Transverse colon (tissue), 4 donors: ENCODE measurements at places on chromosomes 5 and 9. TPM values are rescaled to one million over a fixed set of nuclear protein-coding genes. Genes with fewer than 3 reads are reported as not detected.

DNA sequence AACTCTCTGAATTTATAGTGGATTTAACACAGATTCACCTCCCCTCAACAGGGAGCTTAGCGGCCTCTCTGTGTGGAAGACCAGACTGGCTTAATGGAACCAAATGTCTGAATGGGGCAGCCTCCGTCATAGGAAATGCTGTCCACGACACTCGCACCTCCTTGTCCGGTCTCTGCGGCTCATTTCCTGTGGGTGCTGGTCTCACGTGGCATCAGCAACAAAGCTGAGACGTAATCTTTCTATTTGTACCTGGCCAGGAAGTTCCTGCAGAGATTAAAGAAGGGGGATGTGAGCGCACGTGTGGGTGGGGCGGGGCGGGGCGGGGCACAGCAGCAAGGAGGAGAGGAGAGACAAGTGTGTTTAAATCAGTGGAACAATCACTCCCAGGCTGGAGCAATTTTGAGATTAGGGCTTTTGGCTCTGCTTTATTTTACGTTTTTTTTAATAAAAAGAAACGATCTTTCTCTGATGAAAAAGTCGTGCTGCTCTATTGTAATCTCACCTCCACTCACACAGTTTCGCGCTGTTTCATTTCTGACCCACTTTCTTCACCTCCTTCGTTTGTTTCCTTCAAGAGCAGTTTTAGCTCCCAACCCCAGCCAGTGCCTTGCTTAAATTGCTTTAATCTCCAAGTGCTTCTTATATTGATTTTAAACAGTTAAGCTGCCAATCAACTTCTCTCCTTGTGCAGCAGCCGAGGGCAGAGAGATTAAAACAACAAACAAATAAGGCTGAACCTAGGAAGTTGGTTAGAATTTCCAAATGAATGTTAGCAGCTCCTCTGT is 132.2 kb upstream of the ASTN2 start:
- DNase-seq: peak; percentile 26

GRCh38 chr5:140024928-140025327 is 18.2 kb downstream of the NRG2 start:
- DNase-seq: no peak

DNA sequence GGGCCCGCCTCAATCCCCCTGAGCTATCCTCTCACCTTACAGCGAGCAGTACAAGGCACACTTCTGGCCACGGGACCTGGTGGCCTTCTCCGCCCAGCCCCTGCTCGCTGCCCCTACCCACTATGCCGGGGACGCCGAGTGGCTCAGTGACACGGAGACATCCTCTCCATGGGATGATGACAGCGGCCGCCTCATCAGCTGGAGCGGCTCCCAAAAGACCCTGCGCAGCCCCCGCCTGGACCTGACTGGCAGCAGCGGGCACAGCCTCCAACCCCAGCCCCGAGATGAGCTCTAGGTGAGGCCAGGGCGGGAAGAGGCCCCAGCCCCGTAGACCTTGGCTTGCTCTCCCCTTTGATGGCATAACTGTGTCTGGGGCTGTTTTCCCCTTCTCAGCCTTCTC is 15.0 kb downstream of the CERCAM start:
- DNase-seq: no peak

DNA sequence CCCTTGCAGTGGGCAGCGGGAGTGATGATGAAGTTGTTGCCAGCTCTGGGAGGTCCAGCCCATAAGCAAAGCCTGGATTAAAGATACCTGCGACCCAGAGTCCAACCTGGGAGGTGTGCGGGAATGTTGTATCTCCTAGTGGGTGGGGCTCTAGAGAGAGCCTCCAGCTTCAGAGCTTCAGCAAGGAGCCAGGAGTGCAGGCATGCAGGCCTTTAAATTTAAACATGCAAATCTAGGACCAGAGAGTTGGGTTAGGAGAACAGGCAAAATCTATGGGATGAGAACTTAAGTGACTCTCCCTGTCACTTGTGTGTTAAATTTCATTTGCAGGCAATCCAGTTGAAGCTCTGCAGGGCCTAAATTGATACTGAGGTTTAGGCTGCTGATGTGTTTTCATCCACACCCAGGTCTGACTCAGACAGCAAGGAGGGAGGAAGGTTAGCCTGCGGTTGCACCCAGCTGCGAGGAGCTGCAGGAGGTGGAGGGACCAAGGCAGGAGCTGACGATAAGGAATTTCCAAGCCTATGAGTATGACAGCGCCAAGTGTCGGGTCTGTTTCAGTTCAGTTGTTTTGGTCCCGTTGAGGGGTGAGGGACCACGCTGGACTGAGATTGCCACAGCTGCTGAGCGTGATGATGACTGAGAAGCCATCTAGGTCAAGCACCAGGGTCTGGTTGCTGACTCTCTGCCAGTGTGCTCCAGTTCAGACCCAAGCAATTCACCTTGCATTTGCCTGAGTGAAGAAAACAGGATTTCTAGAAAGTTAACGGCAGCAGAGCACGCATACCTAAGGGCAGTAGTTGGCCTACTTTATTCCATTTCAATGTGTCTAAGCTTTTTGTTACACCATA is 243.0 kb downstream of the ICE1 start:
- DNase-seq: no peak

DNA sequence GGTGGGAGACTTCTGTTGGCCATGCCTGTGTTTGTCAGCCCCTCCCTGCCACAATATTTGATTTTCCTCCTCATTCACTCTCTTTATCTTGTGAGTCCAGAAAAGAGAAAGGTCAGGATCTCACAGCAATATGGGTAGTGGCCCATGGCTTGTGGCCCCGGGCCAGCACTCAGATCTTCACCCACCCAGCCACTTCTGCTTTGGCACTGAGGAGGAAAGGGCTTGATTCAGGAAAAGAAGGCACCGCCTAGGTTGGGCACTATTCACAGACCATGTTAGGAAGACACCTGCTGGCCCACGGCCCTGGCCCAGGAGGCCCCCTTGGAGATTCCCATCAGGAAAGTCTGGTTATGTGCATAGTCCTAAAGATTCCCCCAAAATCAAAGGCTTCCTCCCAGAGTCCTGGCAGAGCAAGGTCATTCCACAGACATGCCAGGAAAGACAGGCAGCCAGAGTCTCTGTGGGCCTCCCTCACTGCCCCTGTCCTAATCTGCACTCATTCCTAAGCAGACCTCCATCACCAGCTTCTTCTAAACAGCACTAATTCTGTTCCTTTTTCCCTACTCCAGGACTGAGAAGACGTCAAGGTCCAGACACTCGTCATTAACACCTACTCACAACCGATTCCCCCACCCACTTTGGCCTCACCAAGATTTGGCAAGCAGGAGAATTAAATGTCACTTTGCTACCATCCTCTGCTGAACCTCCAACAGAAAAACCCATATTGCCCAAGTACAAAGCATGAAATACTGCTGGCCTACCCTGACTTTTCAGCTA is 179.3 kb downstream of the DEPDC1B start:
- DNase-seq: no peak

DNA sequence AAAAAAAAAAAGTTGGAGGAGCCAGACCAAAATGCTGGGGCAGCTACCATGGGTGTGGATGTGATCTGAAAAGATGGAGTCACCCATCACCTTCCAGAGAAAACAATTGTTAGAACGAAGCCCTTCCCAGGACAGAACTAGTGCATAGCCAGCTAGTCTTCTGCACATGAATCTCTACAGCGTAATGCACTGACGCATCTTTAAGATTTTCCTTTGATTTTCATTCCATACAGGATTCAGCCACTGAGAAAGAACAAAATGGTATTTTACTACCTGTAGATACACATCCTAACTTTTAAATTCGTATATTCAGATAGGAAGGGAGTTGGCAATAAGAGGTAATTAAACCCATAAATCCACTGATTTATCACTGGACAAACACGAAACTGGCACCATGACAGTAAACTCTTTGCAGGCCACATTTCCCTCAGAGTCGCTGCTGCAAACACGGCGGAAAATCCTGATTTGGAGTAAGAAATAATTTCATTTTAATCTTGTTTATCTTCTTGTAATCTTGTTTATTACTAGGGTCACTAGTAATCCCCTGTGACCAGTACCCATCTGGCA is 206.6 kb downstream of the SPOCK1 start:
- DNase-seq: peak; percentile 11

DNA sequence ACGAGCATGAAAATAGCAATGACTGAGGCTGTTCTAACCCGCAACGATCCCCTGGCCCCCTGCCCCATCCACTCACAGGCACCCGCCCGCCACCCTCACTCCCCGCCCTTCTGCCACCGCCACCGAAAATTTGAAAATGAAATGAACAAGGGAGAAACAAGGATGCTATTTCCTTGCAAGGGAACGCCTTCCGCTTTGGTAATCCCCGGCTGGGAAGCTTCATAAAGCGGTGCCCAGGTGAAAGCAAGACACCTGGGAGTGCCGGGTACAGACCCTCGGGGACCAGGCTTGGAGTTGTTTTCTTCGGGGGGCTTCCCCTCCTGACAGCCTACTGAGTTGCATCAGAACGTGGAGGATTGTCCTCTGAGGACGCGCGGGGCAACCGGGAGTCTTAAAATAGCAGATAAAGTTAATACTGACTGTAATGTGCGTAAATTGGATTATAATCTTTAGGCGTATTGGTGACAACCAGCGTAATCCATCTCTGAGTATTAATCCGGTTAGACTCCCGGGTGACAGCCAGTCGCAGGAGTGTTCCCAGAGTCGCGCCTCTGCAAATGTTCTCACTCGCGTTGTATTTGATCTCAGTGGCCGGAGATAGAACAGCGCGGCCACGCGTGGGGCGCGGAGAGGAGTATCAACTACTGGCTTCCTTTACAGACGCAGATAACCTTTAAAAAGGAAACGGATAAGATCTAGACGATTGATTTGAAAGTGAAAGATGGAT is 885 bp upstream of the MLLT3 start:
- DNase-seq: peak; percentile 61

DNA sequence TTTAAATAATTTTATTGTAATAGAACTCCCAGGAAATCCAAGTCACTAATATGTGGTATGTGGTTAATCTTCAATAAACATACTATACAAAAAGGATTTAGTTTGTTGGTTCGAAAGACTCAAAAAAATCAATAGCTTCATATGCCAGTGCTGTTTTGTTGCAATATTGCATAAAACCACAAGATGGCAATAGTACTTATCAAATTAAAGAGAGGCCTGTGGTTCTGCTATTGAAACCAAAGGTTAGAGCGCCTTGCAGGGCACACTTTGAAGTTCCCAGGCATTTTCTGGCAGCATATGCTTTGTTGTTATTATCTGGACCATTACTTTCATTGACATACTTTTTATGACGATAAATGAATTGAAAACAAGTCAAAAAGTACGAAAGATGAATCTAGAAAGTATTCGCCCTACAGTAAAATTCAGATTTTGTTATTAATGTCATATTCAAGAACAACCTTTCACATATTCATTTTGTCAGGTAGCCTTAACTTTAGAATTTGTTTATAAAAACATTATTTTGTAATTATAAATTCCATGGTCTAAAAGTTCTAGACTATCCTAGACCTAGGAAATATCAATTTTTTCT is 316.3 kb downstream of the MCTP1 start:
- no peak for DNase-seq

DNA sequence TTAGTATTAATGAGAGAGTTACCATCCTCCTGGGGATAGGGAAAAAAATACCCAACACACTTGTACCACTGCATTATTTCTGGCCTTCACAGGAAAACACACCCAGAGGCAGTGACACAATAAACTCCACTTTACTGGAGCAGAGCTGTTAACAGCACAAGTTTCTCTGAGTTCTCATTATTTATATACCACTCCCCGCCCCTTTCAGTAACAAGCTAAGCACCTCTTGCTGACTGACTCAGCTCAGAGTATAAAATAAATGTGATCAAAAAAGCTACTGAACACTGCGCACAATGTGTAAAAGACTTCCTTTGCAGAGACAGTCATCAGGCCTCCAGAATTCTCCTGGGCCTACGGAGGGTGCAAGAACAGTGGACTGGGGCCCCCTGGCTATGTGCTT is 21.6 kb downstream of the KLF9 start:
- DNase-seq: no peak

DNA sequence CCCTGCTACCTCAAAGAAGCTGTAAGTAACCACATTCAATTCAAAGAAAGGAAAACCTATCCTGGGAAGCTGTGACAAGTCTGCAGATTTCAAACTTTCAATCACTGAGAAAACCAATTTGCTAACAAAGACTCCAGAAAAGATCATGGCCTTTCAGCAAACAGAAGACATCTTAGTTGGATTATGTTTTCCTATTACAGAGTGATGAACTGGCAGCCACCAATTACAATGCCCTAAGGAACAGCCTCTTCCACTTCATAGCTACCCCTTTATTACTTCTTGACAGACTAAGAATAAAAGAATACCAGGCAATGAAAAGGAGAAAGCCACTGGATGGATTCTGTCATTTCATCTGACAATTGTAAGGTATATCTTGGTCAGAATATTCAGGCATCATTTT is 128.2 kb upstream of the RASEF start:
- no peak for DNase-seq

- DNase-seq: no peak
Measured at GRCh38 chr5:152066784-152067183, 142.1 kb upstream of the GLRA1 start.

- no peak for DNase-seq
Measured at GRCh38 chr5:1761453-1761755, 38.2 kb downstream of the MRPL36 start.

- no peak for DNase-seq
Measured at GRCh38 chr5:56410696-56411095, 177.6 kb upstream of the ANKRD55 start.

DNA sequence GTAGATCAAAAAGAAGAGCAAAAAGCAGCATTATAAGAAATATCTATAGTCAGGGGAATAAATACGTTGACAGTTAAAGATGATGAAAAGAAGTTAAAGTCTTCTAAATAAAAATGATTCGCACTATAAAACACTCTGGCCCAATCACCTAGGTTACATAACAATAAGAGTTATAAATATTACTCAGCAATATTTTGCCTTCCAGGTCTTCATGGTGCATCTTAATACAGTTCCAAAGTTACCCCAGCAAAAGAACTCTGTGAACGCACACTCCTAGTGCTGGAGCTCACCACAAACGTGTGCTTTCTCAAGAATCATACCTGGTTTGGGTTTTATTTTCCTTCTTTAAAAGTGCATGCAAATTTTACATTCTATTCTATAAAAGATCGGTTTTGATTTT is 44.7 kb downstream of the EPB41L4A start:
- DNase-seq: no peak

GRCh38 chr5:90915393-90915792 is 356.8 kb downstream of the ADGRV1 start:
- no peak for DNase-seq

GRCh38 chr5:110414360-110414759 is 312.1 kb downstream of the TMEM232 start:
- DNase-seq: no peak

- DNase-seq: peak; percentile 87
Measured at GRCh38 chr5:143405063-143405848, 1.8 kb upstream of the NR3C1 start.

The ADAMTS6 gene
- not detected for total RNA-seq

The ZNF883 gene
- not detected for total RNA-seq

The MARCOL gene
- not detected for total RNA-seq

The C5 gene
- 3.4 TPM for total RNA-seq

The ADAMTS19 gene
- total RNA-seq: 0.16 TPM

The CARD9 gene
- 5.6 TPM for total RNA-seq

The FER gene
- 25.5 TPM for total RNA-seq

The IFNA2 gene
- total RNA-seq: not detected

The SPINK6 gene
- total RNA-seq: not detected

The CAVIN4 gene
- total RNA-seq: 0.48 TPM

The NXNL2 gene
- total RNA-seq: not detected

The VAV2 gene
- 8.2 TPM for total RNA-seq

The LCN10 gene
- total RNA-seq: 33.6 TPM

The THG1L gene
- 11.5 TPM for total RNA-seq
